ENCODE measurements at places on chromosomes 7 and 10. TPM values are rescaled to one million over a fixed set of nuclear protein-coding genes. Genes with fewer than 3 reads are reported as not detected.

Gene VAX1
- 0.27 TPM for total RNA-seq

Gene LEP
- not detected for total RNA-seq

Gene STOX1
- 0.68 TPM for total RNA-seq

Gene C10orf105
- not detected for total RNA-seq

Gene OR2A7
- not detected for total RNA-seq

Gene SCIN
- 18.8 TPM for total RNA-seq

Gene ZNF467
- 1.4 TPM for total RNA-seq

Gene MYL10
- total RNA-seq = not detected

Gene SAMD9L
- 1.0 TPM for total RNA-seq

Gene HKDC1
- 52.3 TPM for total RNA-seq

Gene GCK
- total RNA-seq = not detected

Gene PTPRN2
- total RNA-seq = 0.78 TPM

All from Caki2 (cell line).